Stimulated activated CD8-positive, alpha-beta memory T cell treated with anti-CD3 and anti-CD28 coated beads, Interleukin-2, amount 100 ng/mL, for 1 hour (primary cell): ENCODE measurements at places on chromosomes 16 and 17.

- DNase-seq, result no peak
These were observed 137.7 kb downstream of the RBFOX1 start for GRCh38 chr16:7470344-7470743.

GRCh38 chr16:14458576-14458975 lies 171.5 kb downstream of the PARN start:
- DNase-seq, result no peak

DNA sequence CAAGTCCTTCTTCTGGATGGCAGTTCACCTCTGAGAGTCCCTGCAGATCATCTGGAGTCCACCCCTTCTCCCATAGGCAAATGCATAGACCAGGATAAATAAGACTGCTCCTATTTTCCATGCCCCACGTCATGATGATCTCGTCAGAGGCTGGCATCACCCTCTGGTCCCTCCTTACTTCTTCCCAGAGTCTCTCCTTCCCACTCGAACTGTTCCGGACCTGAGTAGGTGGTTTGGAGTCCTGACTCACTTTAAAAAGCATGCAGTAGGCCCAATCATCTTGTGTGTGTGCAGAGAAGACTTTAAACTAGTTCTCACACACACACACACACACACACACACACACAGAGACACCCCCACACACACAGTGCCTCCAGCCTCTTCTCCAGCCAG lies 72.0 kb downstream of the SOX9 start:
- DNase-seq, result no peak

DNA sequence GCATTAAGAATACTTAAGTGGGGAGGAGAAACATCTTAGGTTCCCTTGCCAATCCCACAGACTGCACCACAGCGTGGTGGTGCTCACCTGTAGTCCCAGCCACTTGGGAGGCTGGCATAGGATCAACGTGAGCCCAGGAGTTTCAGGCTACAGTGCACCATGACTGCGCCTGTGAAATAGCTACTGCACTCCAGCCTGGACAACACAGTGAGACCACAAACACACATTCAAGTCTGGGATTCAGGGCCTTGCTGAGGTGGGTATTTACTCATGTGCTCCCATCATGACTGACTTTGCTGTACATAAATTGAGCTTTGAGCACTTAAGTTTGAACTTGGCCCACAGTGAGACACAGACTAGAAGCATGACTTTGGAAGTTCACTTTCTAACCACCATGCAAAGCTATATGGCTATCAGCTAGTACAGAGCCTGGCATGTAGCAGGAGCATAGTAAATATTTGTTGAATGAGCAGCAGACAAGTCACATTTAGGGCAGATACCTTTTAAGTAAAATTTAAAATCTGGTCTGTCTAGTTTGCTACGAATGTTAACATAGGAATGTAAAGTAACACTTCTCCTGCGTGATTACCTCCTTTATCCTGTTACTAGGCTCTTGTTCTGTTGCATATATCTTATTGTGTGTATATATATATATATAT lies 33.5 kb downstream of the CEP95 start:
- DNase-seq, result no peak

DNA sequence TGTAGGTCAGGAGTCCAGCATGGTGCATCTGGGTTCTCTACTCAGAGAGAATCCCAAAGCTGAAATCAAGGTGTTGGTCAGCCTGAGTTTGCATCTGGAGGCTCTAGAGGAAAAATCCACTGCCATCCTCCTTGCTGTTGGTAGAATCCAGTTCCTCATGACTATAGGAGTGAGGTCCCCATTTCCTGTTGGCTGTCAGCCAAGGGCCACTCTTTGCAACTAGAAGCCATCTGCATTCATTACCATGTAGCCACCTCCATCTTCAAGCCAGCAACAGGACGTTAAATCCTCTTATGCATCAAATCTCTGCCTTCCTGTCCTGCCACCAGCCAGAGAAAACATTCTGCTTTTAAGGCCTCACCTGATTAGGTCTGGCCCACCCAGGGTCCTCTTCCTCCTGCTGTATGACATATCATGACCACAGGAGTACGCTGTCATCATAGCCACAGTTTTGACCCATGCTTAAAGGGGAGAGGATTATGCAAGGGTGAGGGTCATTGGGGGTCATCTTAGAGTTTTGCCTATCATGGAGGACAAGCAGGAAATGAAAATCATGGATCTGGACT lies 40.5 kb downstream of the DNAH9 start:
- no peak for DNase-seq

GRCh38 chr17:50540560-50541401 lies 6.2 kb upstream of the SPATA20 start:
- no peak for DNase-seq

- no peak for DNase-seq
These were observed 13.4 kb downstream of the CD300E start for GRCh38 chr17:74610108-74610507.

- no peak for DNase-seq
These were observed 119.0 kb upstream of the EEF2KMT start for GRCh38 chr16:5216441-5217080.

- DNase-seq, result no peak
These were observed 66.4 kb downstream of the ABCC1 start for GRCh38 chr16:16015849-16016248.

GRCh38 chr16:55839115-55839514 lies 6.2 kb upstream of the CES1 start:
- no peak for DNase-seq

DNA sequence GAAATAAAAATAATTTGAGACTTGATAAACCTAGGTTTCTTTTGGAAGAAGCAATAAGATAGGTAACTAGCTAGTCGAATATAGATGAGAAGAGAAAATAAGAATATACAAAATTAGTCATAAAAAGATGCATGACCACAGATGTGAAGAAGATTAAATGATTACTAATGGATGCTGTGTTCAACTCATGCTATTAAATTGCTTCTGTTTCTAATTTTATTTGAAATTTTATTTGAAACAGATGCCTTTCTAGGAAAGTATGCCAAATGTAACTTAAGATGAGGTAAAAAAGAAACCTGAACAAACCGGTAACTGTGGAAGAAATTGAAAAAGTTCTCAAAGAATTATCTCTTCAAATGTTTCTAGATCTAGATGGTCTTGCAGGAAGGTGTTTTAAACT lies 91.6 kb downstream of the OR1D5 start:
- no peak for DNase-seq

DNA sequence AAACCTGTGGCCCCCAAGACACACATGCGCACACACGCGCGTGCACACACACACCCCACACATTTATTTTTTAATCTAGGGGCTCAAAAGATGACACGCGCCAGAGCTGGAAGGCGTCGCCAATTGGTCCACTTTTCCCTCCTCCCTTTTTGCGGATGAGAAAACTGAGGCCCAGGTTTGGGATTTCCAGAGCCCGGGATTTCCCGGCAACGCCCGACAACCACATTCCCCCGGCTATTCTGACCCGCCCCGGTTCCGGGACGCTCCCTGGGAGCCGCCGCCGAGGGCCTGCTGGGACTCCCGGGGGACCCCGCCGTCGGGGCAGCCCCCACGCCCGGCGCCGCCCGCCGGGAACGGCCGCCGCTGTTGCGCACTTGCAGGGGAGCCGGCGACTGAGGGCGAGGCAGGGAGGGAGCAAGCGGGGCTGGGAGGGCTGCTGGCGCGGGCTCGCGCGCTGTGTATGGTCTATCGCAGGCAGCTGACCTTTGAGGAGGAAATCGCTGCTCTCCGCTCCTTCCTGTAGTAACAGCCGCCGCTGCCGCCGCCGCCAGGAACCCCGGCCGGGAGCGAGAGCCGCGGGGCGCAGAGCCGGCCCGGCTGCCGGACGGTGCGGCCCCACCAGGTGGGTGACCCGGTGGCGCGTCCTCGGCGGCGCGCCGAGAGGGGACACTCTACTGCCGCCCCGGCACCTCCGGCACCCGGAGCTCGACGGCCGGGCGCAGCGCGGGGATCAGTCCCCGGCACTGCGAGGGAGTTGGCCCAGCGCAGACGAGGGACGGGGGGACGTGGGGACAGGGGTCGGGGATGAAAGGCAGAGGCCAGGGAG lies at the start of gene STAT5A:
TSS of gene STAT5A (plus strand) at position 522 of the 826 bp plus-strand sequence. CDS start 914 bp downstream, outside the sequence.
- peak; percentile 47 for DNase-seq

GRCh38 chr16:89971495-89972243 lies 23.1 kb downstream of the DEF8 start:
- no peak for DNase-seq

DNA sequence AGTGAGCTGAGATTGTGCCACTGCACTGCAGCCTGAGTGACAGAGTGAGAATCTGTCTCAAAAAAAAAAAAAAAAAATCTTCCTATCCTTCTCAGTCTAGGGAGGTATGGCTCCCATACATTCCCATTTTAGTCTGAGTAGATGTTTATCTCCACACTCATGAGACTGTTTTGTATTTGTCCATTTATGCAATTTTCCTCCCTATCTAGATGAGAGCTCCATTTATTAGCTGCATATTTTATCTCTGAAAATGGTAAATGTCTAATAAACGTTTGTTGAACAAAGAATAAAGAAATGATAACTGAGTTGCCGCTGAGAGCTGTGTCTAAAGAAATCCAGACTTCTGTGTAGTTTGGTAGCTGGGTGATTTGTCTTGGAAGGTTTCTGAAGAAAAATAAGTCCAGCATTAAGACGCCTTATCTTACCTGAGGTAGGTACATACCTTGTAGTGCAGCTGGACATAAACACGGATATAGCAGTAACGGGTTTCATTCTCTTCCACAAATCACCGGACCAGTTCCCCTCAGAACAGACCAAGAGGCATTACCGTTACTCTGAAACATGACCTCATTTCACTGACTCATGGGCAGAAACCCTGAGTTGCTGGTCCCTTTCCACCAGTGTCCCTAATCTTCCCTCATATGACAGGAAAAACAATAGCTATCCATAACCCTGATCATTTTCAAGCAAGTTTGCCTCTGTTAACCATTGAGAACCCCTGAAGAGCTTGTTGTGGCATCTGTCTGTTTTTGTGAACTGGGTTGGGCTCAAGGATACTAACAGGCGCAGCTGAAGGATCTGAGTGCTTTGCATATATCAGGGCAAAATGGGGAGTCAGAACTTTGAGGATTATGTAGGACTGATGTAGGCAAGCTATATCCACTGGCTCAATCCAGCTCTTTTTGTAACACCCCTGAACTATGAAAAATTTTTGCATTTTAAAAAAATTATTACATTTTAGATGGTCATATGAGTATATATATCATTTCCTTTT lies 177.4 kb upstream of the XYLT1 start:
- DNase-seq, result no peak

GRCh38 chr17:8927395-8927794 lies 38.1 kb downstream of the PIK3R5 start:
- no peak for DNase-seq

GRCh38 chr17:18258356-18259038 lies at the start of gene FLII:
Gene FLII (minus strand): TSS chr17:18258738. CDS start chr17:18258690, 48 bp downstream.
- peak; percentile 26 for DNase-seq

DNA sequence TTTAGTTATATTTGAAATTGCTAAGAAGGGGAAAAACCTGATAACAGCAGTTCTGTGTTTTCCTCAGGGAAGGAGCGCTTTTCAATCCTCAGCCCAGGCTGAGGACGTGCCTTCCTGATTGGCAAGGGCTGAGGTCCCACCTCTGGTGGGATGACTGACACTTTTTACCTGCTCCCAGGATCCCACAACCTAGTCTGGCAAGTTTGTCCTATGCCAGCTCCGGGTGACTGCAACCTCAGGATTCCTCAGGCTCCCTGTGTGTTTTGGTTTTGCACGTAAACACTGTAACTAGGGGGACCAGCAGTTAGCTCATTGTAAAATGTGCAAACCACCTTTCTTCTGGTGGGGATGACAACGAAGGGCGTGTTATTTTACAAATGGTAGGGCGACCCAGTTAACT lies 7.5 kb downstream of the MARCHF10 start:
- DNase-seq, result no peak

DNA sequence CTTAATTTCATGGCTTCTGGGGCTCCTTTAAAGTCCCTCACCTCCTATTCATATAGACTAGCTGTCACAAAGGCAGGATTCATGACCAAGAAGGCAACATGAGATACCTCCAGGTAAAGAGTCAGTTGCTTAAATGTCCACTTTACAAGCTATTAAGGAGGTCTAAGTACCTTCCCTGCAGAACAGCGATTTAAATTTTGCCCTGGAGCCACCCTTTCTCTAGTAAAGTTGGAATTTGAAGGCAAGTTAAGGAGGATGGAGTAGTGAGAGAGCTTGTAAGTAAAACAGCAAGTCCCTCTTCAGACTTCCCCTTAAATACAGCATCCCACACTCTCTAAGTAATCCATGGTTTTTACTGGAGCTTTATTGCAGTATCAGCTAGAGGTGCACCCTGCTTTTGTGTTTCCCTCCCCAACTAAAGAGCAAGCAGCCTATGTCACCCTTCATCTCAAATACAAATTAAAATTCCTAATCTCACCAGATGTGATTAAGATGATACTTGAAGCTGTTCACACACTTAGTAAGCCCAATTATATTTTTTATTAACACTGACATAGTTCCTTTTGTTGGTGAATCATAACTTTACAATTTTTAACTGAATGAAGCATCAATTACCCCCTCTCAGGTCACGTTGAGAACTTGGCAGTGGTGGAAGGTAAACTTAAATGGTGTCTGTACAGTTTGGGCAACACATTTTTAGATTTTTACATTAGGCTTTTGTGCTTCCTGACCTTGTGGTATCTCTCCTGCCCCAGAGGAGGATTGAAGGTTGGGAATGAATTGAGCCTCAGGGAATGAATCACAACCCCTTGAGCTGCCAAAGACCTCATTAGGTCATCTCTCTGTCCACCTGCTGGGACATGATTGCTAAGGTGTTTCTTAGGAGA lies 108.9 kb downstream of the TANGO6 start:
- DNase-seq, result no peak

DNA sequence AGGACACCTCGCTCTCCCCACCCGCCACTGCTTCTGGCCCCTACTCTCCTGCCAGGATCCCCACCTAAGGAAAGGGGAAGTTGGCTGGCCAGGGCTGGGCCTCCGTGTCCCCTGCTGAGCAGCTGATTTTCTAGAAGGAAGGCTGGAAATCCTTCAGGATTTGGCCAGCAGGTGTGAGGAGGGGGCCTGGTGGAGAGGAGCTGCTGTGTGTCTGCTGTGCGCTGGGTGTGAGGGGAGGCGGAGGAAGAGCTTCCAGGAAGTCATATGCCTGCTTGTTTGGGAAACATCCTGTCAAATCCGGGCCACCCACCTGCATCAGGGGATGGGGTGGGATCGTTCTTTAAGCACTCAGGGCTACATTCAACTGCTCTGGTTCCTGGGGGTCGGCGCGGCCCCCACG lies 28.6 kb downstream of the TPSG1 start:
- DNase-seq, result no peak
